Activated T-helper 1 cell treated with anti-CD3 and anti-CD28 coated beads, Interleukin-12 subunit alpha, Interleukin-12 subunit beta, Interleukin-2, Interleukin-4 antibody, amounts not matched to agents 30 ng/mL and 10 ng/mL and 1 ng/mL, durations not matched to agents 14 hours and 24 hours and 36 hours (primary cell): ENCODE measurements at places on chromosomes 5 and 9. TPM values are rescaled to one million over a fixed set of nuclear protein-coding genes. Genes with fewer than 3 reads are reported as not detected.

GRCh38 chr9:84504360-84504759, 163.8 kb upstream of the SLC28A3 start:
- no peak overlapping the region for H3K4me3 ChIP-seq
- H3K27ac ChIP-seq, result no peak overlapping the region
- H3K27me3 ChIP-seq, result peaks cover 3% of the 10 kb centered on the region

DNA sequence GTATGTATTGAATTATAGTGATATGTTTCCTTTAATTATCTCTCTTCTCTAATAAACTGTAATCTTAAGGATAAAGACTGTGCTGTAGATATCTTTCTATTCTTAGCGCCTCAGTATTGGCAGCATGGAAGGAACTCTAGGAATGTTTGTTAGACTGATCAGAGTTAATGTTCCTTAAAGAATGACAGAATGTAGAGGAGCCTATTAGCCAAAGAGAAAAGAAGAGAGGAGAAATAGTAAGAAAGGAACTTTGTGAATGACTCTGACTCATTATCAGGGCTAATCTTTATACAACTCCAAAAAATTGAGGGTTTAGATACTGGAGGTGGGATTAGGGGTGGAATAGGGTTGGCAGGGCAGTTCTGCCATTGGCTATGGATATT, 59.0 kb upstream of the NUDT12 start:
- no peak for DNase-seq
- H3K4me1 ChIP-seq, result no peaks in the 10 kb centered on the region
- H3K27me3 ChIP-seq, result peaks cover 1% of the 10 kb centered on the region
- no peak overlapping the region for H3K4me3 ChIP-seq
- no peaks in the 10 kb centered on the region for H3K36me3 ChIP-seq

GRCh38 chr9:93648181-93648580, 71.8 kb downstream of the PHF2 start:
- no peaks in the 10 kb centered on the region for H3K4me1 ChIP-seq
- H3K36me3 ChIP-seq, result peaks cover 18% of the 10 kb centered on the region
- no peaks in the 10 kb centered on the region for H3K27me3 ChIP-seq
- H3K4me3 ChIP-seq, result no peak overlapping the region
- no peak for DNase-seq
- H3K27ac ChIP-seq, result no peak overlapping the region

- H3K27ac ChIP-seq, result no peak overlapping the region
- DNase-seq, result no peak
- H3K4me1 ChIP-seq, result no peaks in the 10 kb centered on the region
- H3K27me3 ChIP-seq, result no peaks in the 10 kb centered on the region
Measured at GRCh38 chr5:125263356-125263755, 516.9 kb upstream of the ZNF608 start.

DNA sequence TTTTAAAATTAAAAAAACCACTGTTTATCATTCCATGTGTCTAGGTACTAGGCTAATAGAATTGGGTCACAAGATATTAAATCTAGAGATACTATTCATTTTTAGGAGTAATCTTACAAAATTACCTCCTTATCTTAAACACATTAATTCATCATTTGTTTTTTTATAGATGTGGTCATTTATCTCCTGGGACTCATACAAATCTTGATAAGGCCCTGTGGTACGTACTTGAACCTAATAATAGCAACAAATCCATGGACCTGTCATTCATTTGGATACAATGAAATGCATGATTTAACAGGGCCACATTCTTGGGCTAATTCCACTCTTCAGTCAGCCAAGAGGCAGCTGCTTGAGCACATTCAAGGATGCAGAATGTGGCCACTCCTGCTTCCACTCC, 66.4 kb upstream of the MARCHF11 start:
- no peaks in the 10 kb centered on the region for H3K36me3 ChIP-seq
- no peaks in the 10 kb centered on the region for H3K4me1 ChIP-seq
- H3K4me3 ChIP-seq, result no peak overlapping the region
- no peak overlapping the region for H3K27ac ChIP-seq
- DNase-seq, result no peak

- no peaks in the 10 kb centered on the region for H3K36me3 ChIP-seq
- H3K4me1 ChIP-seq, result no peaks in the 10 kb centered on the region
- no peak overlapping the region for H3K27ac ChIP-seq
- DNase-seq, result no peak
Measured at GRCh38 chr9:2271426-2271825, 256.3 kb downstream of the SMARCA2 start.

GRCh38 chr5:65157906-65158603, 323.7 kb downstream of the ADAMTS6 start:
- H3K27ac ChIP-seq, result no peak overlapping the region
- H3K4me1 ChIP-seq, result no peaks in the 10 kb centered on the region
- H3K4me3 ChIP-seq, result no peak overlapping the region
- DNase-seq, result no peak
- H3K36me3 ChIP-seq, result no peaks in the 10 kb centered on the region

DNA sequence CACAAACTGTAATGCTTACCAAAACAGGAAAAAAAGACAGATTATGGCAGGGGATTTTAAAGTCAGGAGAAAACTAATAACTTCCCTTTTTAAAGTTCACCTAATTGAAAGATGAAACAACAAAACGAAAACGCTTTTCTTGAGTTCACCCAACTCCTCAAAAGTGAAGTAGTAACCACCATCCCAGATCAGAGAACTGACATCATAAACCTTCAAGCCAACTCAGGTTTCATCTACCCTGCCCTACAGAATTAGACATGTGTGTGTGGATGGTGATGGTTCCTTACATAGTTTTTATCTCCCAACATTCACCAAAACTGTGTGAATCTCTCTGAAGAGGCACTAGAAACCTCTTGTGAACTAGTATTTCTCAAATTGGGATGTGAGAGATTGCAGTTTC, 195.2 kb upstream of the PTGER4 start:
- peaks cover 79% of the 10 kb centered on the region for H3K4me1 ChIP-seq
- no peak for DNase-seq
- no peak overlapping the region for H3K4me3 ChIP-seq

- peaks cover 27% of the 10 kb centered on the region for H3K4me1 ChIP-seq
- H3K27ac ChIP-seq, result no peak overlapping the region
- H3K27me3 ChIP-seq, result no peaks in the 10 kb centered on the region
Measured at GRCh38 chr5:149363358-149363757, 5.5 kb downstream of the PCYOX1L start.

CYLC2 gene
- total RNA-seq, result not detected in 2 replicates

FBP2 gene
- total RNA-seq, result not detected in 2 replicates

IFNK gene
- not detected in 2 replicates for total RNA-seq

GRCh38 chr9:126992427-126992826, 77.8 kb downstream of the RALGPS1 start:
- no peak overlapping the region for H3K4me3 ChIP-seq
- no peak overlapping the region for H3K27ac ChIP-seq
- no peak for DNase-seq
- peaks cover 43% of the 10 kb centered on the region for H3K27me3 ChIP-seq
- peaks cover 19% of the 10 kb centered on the region for H3K4me1 ChIP-seq

RORB gene
- total RNA-seq, result 0.05 TPM in 1 of 2 replicates, not detected in the other

FBXW5 gene
- total RNA-seq, result 92.5 and 96.2 TPM in 2 replicates

C9orf50 gene
- not detected in 2 replicates for total RNA-seq

RNF208 gene
- total RNA-seq, result 9.3 and 11.0 TPM in 2 replicates

GRCh38 chr9:83027153-83027891, 35.6 kb downstream of the RASEF start:
- no peaks in the 10 kb centered on the region for H3K27me3 ChIP-seq
- H3K27ac ChIP-seq, result no peak overlapping the region
- H3K4me1 ChIP-seq, result no peaks in the 10 kb centered on the region

IL17B gene
- not detected in 2 replicates for total RNA-seq

DNA sequence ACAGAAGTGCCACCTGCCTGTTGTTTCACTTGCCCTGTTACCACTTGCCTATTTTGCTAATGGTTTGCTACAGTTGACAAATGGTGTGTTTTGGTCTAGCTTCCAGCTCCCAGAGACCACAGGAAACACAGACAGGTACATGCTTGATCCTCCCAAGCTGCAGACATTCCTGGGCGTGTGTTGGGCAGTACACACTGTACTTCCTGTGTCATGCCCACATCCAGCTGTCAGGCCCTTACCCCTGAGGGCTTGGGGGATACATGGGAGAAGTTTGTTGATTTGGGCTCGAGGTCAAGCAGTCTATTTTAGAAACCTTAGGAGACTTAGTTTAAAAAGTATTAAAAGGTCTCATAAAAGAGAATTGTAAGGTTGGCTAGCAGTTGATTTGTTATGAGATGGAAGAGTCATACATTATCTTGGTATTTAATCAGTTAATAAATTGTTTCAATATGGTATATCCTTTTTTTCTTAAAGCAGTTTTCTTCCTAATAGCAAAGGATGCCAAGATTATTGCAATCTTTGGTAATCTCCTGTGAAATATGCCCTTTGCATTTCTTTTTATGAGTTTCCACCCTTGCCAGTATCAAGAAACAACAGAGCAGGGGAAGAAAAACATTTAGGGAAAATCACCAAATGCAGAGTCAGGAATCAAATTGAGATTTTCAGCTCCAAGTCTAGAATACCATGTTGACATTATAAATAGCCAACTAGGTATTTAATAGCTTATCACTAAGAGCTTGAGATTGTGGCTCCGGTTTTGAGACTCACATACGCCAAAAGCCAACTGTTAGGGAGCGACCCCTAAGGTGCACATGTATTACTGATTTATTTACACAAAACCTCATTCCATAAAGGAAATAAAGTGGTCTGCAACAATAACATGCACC, 52.3 kb upstream of the CD180 start:
- no peak for DNase-seq
- no peaks in the 10 kb centered on the region for H3K27me3 ChIP-seq
- no peak overlapping the region for H3K27ac ChIP-seq
- H3K4me3 ChIP-seq, result no peak overlapping the region
- no peaks in the 10 kb centered on the region for H3K36me3 ChIP-seq

- no peak for DNase-seq
- no peaks in the 10 kb centered on the region for H3K36me3 ChIP-seq
- H3K27ac ChIP-seq, result no peak overlapping the region
- no peaks in the 10 kb centered on the region for H3K4me1 ChIP-seq
Measured at GRCh38 chr9:73916016-73916673, 581.0 kb upstream of the RORB start.

DNA sequence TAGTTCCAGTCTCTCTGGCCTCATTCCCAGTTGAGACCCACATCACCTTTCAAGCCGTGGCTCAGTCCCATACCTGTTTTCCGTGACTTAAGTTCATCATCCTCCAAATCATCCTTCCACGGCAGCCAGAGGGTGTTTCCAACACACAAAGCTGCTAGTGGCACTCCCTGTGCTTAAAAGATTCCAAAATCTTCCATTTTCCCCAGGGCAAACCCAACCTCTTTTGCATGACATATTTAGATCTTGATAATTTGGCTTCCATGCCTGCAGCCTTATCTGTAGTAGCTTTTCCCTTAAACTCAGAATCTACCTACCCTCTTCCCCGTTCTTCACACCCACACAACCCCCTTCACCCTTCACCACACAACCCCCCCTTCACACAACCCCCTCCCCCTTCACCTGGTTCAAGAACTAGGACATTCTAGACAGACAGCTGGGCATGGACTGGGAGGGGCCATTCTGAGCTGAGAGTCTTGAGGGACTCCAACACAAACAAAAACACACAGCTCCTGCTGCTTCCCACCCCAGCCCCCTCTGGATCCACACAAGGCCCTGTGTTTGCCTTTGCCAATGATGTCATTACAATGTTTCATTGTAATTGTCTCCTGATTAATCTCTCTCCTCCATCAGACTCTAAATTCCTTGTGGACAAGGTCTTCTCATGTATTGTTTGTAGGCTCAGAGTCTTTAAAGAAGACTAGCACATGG, 268.2 kb downstream of the SH3GL2 start:
- H3K4me3 ChIP-seq, result no peak overlapping the region
- no peak overlapping the region for H3K27ac ChIP-seq
- no peaks in the 10 kb centered on the region for H3K36me3 ChIP-seq
- no peaks in the 10 kb centered on the region for H3K4me1 ChIP-seq
- no peak for DNase-seq

DNA sequence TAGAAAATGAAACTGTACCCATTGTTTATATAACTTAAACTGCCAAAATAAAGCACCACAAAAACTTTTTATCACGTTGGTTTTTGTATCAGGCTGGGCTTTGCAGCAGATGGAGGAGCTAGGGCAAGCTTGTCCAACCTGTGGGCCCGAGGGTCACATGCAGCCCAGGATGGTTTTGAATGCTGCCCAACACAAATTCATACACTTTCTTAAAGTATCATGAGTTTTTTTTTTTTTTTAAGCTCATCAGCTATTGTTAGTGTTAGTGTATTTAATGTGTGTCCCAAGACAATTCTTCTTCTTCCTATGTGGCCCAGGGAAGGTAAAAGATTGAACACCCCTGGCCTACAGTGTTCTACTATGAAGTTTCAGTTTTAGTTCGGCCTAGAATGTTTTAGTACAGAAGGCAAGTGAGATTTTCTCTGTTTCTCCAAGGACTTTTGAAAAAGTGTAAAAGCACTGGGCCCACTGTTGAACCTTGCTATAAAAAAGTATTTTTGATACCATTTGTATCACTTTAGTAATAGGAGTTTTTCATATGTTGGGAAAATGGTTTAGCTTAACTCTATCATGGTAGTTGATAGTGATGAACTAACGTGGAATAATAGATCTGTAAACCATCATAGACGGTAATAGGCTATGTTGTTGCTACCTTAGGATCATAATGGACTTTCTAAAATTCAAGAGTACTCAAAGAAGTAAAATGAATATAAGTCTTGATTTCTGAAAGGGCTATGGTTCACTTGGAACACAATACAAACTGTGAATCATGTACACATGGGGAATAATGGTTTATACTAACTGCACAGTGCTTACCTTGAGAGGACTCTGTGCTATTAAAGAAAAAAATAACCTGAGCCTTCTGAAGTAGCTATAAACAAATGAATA, 2.9 kb downstream of the CDKN2A start:
- DNase-seq, result no peak
- H3K4me1 ChIP-seq, result peaks cover 67% of the 10 kb centered on the region
- peaks cover 52% of the 10 kb centered on the region for H3K27me3 ChIP-seq
- no peak overlapping the region for H3K4me3 ChIP-seq
- H3K36me3 ChIP-seq, result peaks cover 24% of the 10 kb centered on the region

DNA sequence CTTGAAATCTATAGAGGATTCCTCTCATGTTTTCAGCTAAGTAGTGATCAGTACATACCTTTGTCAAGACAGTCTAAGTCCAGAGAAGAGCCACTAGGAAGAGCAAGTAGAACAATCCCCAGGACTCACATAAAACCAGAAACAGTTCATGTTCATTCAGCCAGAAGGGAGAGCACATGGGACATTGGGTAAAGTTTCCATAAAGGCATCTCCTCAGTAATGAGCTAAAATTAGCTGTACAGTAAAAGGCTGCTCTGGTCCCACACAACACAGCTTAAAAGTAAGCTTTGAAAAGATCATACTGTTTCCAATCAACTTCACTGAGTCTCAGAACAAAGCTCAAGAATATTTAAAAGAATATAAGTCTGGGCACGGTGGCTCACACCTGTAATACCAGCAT, 32.4 kb downstream of the HOMER1 start:
- H3K27me3 ChIP-seq, result peaks cover 3% of the 10 kb centered on the region
- H3K27ac ChIP-seq, result no peak overlapping the region
- no peak for DNase-seq
- no peaks in the 10 kb centered on the region for H3K36me3 ChIP-seq
- H3K4me1 ChIP-seq, result no peaks in the 10 kb centered on the region
- H3K4me3 ChIP-seq, result no peak overlapping the region

- DNase-seq, result no peak
- H3K27me3 ChIP-seq, result no peaks in the 10 kb centered on the region
- H3K4me3 ChIP-seq, result no peak overlapping the region
Measured at GRCh38 chr5:82046276-82046647, 74.4 kb downstream of the ATG10 start.

- no peaks in the 10 kb centered on the region for H3K4me1 ChIP-seq
- no peak overlapping the region for H3K27ac ChIP-seq
- H3K36me3 ChIP-seq, result no peaks in the 10 kb centered on the region
- H3K4me3 ChIP-seq, result no peak overlapping the region
Measured at GRCh38 chr9:18433620-18434019, 40.3 kb upstream of the ADAMTSL1 start.

- H3K27ac ChIP-seq, result no peak overlapping the region
- H3K4me3 ChIP-seq, result no peak overlapping the region
- H3K4me1 ChIP-seq, result no peaks in the 10 kb centered on the region
- H3K36me3 ChIP-seq, result no peaks in the 10 kb centered on the region
- DNase-seq, result no peak
Measured at GRCh38 chr9:136675477-136676296, 11.6 kb downstream of the AGPAT2 start.

CD72 gene
- 8.3 and 9.6 TPM in 2 replicates for total RNA-seq
